ENCODE measurements at places on chromosomes 2 and 18.
A peak's percentile ranks its signal among the peaks of the same experiment; 100 is the strongest.

GRCh38 chr18:9550429-9550828 is 63.9 kb downstream of the PPP4R1 start:
- DNase-seq, result no peak

DNA sequence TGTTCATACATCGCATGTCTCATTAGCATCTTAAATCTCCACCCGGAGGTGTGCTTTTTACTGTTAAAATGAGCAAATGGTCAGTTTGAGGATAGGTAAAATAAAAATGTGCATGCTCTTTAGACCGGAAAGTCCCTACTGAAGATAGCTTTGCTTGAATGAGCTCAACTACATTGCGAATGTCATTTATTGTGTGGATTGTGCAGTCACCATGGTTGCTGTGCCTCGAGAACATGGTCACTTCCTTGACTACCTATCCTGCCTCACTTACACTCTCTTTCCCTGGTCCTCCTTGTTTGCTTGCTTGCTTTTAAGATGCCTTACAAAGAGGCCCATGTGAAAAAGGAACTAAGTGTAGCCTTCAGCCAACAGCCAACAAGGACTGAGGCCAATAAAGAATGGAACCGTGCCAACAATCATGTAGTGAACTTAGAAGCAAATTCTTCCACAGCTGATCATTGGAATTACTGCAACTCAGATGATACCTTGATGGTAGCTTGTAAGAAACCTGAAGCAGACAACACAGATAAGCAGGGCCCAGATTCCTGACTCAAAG is 72.2 kb upstream of the BARD1 start:
- no peak for DNase-seq

DNA sequence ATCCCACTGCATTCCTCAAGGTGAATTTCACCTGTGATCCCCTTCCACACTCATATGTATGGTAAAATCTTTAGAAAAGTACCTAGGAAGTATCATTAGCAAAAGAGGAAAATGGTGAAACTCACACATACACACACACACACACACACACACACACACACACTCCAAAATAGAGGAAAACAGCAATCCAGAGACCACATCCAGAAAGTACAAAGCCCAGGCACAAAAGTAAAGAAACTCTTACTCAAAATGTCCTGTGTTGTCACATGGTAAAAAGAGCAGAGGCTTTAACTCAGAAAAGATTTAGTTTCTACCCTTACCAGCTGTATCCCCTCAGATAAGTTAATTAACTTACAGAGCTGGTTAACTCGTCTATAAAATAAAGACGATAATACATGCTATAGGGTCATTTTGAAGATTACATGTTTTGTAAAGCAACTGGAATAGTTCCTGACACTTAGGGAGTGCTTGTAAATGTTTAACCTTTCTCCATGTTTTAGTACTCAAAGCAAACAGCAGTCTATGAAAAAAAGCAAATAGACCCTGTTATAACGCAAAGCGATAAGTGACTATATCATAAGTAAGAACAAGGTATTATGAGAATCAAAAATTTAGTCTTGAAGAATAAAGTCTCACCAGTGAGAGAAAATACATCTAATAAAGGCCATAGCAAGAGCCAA is 360.0 kb upstream of the LRATD1 start:
- no peak for DNase-seq

- DNase-seq, result no peak
These were observed 286.4 kb downstream of the GALNT13 start for GRCh38 chr2:154158101-154158500.

DNA sequence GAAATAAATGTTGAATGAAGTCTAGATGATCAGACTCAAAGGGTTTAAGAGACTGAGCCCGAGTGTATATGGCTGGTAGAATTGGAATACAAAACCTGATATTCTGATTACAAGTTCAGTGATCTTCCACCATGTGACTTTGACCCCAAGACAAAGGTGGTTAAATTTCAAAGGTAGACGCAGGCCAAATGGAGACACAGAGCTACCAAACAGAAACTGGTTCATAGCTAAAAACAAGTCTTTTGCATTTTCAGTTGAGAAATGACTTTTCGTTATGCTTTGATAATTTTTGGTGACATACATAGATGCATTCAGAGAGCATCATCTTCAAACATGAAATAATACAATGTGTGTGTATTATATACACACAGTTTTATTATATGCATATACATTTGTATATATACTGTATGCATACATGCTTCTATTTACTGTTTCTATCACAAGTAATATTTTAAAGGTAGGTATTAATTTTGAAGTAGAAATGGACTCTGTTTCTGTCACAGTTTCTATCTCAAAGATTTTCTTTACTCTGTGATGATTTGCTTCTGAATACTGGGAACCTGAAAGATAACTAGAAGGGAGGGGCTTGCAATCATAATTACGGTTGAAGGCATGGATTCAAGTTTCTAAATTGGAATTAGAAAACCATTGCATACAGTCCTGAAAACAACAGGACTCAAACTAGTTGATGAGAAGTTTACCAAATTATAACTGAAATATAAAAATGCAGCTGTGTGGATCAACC is 142.3 kb downstream of the ABCA12 start:
- no peak for DNase-seq

DNA sequence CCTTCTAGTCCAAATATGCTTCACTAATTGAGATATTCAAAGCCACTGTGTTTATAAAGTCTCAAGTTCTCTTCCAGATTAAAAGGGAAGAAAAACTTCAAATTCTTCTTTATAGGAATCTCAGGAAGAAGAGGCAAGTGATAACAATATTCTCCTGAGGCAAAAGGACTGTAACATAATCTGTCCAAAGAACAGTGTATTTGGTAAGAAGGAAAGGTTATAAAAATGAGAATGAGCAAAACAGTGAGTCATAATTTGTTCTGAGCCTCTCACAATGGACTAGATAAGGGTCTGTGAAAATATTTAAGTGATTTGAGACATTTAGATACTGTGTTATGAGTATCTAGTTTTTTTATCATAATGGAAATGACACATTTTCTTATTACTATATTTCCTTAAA is 44.3 kb downstream of the SNRPD1 start:
- peak; percentile 13 for DNase-seq

- no peak for DNase-seq
These were observed 158.9 kb downstream of the LDLRAD4 start for GRCh38 chr18:13377496-13377895.

GRCh38 chr2:127893033-127893432 is 7.3 kb upstream of the AMMECR1L start:
- DNase-seq, result no peak

- DNase-seq, result no peak
These were observed 267.1 kb downstream of the EIPR1 start for GRCh38 chr2:3110555-3110954.

- peak; percentile 3 for DNase-seq
These were observed 117.6 kb downstream of the BIRC6 start for GRCh38 chr2:32474381-32474780.

- DNase-seq, result no peak
These were observed 20.1 kb upstream of the COL6A3 start for GRCh38 chr2:237433920-237434676.

DNA sequence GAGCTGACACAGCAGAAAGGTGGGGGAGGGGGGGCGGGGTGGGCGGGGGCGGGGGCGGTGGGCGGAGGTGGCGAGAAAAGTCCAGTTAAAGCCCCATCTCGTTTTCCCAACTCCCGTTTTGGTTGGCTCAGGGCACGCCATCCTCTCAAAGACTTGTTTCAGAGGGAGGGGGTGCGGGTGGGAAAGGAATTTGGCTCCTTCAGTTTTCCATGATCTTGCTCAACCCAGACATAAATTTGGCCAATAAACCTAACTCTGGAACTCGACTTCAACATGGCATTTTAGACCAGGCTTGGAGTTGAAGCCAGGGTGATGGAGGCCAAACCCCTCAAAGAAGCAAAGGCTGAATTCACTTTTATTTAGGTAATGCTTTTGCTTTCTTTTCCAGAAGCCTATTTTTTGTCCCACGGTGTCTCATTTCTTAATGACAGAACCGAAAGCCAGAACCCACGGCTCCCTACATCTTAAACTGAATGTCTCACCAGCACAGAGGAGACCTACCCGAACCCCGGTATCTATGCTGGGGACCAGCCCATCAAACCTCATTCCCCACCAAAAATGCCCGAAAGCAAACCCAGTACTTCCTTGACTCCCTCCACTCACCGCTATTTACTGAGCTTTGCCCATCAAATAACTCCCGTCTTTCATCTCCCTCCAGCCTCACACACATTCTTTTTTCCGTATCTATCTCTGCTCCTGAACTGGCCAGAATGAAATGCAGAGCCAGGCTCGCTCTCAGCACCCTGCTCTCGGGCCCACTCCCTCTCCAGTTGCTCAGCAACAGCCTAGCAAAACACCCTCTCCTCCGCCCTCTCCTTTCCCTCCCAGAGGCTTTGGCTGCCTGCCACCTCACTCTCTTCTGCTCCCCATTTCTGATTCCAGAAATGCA is 4.3 kb downstream of the IGFBP5 start:
- peak; percentile 52 for DNase-seq

DNA sequence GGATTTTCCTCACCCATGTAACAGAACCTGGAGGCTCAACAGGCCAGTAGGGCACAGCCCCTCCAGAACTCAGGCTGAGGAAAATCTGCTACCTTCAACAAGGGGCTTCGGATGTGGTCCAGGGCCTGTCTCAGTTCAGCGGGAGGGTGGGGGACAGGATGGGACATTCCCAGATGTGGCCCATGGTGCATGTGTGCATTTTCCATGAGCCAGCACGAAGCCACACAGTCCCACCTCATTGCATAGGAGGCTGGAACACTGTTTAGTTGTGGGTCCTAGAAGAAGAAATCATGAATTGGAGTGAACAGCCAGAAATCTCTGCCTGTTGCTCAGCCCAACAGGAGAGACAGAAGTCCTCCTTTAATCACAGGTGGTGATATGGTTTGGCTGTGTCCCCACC is 469.6 kb upstream of the MYT1L start:
- DNase-seq, result no peak

GRCh38 chr2:23366720-23367119 is 18.3 kb upstream of the KLHL29 start:
- DNase-seq, result no peak

GRCh38 chr2:133878326-133878725 is 310.1 kb upstream of the NCKAP5 start:
- DNase-seq, result no peak

- DNase-seq, result no peak
These were observed 89.9 kb downstream of the RHOB start for GRCh38 chr2:20536619-20537422.

- no peak for DNase-seq
These were observed 2.0 kb downstream of the CSRNP3 start for GRCh38 chr2:165471349-165471950.

DNA sequence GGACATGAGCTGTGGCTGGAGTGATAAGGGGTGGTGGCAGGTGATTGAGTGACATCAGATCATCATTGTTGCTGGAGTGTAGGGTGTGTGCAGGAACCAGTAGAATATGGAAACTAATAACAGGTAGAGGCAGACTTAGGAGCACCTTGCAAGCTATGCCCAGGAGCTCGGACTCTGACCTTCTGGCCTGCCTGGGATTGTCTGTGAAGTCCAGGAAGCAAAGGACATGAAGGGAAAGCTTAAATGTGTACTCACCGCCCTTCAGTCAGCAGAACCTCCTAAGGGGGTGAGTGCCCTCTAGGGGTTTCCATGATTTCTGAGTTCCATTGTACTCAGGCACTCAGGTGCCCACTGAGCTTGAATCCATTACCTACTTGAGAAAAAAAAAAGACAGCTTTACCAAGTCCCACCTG is 104.2 kb downstream of the CRIM1 start:
- DNase-seq, result no peak

GRCh38 chr2:234374736-234375135 is 122.1 kb downstream of the ARL4C start:
- no peak for DNase-seq

GRCh38 chr2:126749537-126749936 is 93.6 kb downstream of the GYPC start:
- DNase-seq, result no peak

- DNase-seq, result no peak
These were observed 103.4 kb downstream of the ZFP36L2 start for GRCh38 chr2:43123028-43123427.

DNA sequence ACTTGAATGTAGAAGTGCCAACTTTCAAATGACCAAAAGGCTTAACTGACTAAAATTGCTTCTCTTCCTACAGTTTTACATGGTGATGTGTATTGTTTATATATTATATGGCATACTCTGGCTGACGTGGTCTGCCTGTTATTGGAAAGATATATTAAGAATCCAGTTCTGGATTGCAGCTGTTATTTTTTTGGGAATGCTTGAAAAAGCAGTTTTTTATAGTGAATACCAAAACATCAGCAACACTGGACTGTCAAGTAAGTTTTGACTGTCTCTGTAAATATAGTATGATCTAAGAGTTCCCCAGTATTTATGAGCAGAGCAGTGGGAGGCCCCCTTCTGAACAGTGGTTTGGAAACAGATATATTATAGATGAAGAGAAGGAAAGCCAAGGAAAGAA is 26.2 kb downstream of the TMEM87B start:
- no peak for DNase-seq

GRCh38 chr2:235854276-235854675 is 313.9 kb downstream of the GBX2 start:
- DNase-seq, result no peak

GRCh38 chr18:25587545-25587944 is 235.6 kb upstream of the ZNF521 start:
- no peak for DNase-seq

GRCh38 chr2:183172220-183172887 is 48.1 kb downstream of the NUP35 start:
- DNase-seq, result no peak

- no peak for DNase-seq
These were observed 95.6 kb upstream of the ACVR1 start for GRCh38 chr2:157971702-157972101.

All from amniotic stem cell (primary cell).